ENCODE measurements at places on chromosomes 6 and 20.

- DNase-seq, result no peak
Observed at GRCh38 chr20:17610566-17611289, 40.9 kb downstream of the DSTN start.

GRCh38 chr6:85612690-85613474 lies 19.2 kb upstream of the SNX14 start:
- DNase-seq, result no peak

DNA sequence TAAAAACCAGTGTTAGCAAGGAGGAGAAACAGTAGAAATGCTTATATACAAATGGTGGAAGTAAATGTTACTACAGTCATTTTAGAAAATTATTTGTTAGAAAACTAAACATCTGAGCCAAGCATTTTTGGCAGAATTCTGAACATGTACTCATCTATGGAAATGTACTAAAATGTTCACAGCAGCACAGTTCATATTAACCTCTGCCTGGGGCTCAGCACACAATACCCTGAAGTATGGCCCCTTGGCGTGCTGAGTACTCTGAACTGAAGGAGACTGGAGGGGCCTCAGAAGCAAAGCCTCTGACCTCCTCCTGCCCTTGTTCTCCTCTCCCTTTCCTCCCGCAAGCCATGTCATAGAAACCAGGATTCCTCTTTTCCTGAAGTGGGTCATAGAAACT lies 66.2 kb upstream of the RALGAPA2 start:
- DNase-seq, result no peak

DNA sequence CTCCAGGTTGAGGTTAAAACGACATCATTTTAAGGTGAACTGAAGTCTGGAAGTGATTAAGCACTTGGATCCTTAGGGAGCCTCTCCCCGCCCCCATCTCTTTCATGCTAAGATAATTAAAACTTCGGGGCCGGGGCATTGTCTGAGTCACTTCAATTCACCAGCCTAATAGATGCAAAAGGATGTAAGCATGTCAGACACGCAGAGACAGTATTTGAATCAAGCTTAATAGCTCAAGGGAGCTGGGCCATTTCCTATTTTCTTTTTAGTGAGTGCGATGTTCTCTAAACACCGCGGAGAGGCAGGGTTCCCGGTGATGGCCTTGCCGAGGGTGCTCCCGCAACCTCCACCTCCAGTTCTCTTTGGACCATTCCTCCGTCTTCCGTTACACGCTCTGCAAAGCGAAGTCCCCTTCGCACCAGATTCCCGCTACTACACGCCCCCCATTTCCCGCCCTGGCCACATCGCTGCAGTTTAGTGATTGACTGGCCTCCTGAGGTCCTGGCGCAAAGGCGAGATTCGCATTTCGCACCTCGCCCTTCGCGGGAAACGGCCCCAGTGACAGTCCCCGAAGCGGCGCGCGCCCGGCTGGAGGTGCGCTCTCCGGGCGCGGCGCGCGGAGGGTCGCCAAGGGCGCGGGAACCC lies 516 bp upstream of the IRF4 start:
- DNase-seq, result no peak

- no peak for DNase-seq
Observed at GRCh38 chr6:31691564-31692108, 10.8 kb upstream of the LY6G5C start.

- DNase-seq, result no peak
Observed at GRCh38 chr6:15264902-15265761, 19.3 kb downstream of the JARID2 start.

- DNase-seq, result no peak
Observed at GRCh38 chr6:116924245-116924644, 47.2 kb downstream of the RFX6 start.

Data from NCI-H1436 treated with DMSO at 0.1 percent for 48 hours (cell line).